T-helper 17 cell (primary cell): ENCODE measurements at places on chromosomes 3 and 15. TPM values are rescaled to one million over a fixed set of nuclear protein-coding genes. Genes with fewer than 3 reads are reported as not detected.

The MYO5C gene
- 1.5 TPM for total RNA-seq

The ITIH1 gene
- total RNA-seq = not detected

The SAXO2 gene
- 0.68 TPM for total RNA-seq

The GOLGA8T gene
- 0.17 TPM for total RNA-seq

DNA sequence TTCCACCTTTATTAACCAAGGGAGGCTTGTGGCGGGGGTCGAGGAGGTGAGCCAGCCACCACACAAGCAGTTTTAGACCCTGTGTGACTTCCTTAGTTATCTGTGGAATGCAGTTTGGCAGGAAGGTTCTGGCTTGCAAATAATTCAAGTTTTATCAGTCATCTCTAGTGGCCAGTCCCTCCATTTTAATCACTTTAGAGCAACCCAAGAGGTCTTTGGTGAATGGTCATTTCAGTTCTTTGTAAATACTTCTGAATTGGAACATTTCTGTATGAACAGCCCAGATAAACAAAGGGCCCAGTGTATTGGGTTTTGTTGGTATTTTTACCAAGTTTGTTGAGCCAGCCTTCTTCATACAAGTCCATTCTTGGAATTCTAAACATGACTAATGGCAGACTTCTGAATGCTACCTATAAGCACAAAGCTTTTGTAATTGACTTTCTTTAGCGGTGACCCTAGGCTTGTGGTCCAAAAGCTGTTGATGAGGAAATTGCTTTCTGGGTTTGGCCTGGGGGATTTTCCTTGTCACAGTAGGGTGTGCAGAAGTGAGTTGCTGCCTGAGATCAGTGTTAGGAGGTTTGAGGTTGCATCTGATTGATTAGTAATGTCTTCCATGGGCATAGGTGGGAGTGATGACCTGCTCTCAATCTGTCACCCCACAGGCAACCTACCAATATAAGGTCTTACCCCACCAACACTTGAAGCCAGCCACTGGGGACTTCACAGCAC, 193.3 kb upstream of the TOPAZ1 start:
- H3K4me1 ChIP-seq = peaks cover 3% of the 10 kb centered on the region
- no peak for DNase-seq
- no peak overlapping the region for H3K27ac ChIP-seq
- no peaks in the 10 kb centered on the region for H3K36me3 ChIP-seq
- H3K4me3 ChIP-seq = no peak overlapping the region

- no peaks in the 10 kb centered on the region for H3K4me1 ChIP-seq
- no peak overlapping the region for H3K4me3 ChIP-seq
- no peak for DNase-seq
- no peaks in the 10 kb centered on the region for H3K27me3 ChIP-seq
Observed at GRCh38 chr15:25624504-25625177, 185.8 kb upstream of the UBE3A start.

- no peaks in the 10 kb centered on the region for H3K27me3 ChIP-seq
- peak overlapping the region; percentile 17 for H3K27ac ChIP-seq
- H3K4me1 ChIP-seq = peaks cover 47% of the 10 kb centered on the region
- peaks cover 5% of the 10 kb centered on the region for H3K36me3 ChIP-seq
- H3K4me3 ChIP-seq = no peak overlapping the region
Observed at GRCh38 chr3:46278816-46279672, 36.8 kb downstream of the CCR3 start.

- H3K27me3 ChIP-seq = no peaks in the 10 kb centered on the region
- H3K4me3 ChIP-seq = peak overlapping the region; percentile 97
- peaks cover 24% of the 10 kb centered on the region for H3K4me1 ChIP-seq
- H3K36me3 ChIP-seq = no peaks in the 10 kb centered on the region
- peak overlapping the region; percentile 80 for H3K27ac ChIP-seq
Observed at GRCh38 chr3:47476644-47477199, 981 bp upstream of the SCAP start.

- no peak for DNase-seq
- no peaks in the 10 kb centered on the region for H3K27me3 ChIP-seq
- H3K36me3 ChIP-seq = no peaks in the 10 kb centered on the region
- H3K4me1 ChIP-seq = no peaks in the 10 kb centered on the region
- H3K4me3 ChIP-seq = no peak overlapping the region
Observed at GRCh38 chr3:2158828-2159227, 60.2 kb downstream of the CNTN4 start.

DNA sequence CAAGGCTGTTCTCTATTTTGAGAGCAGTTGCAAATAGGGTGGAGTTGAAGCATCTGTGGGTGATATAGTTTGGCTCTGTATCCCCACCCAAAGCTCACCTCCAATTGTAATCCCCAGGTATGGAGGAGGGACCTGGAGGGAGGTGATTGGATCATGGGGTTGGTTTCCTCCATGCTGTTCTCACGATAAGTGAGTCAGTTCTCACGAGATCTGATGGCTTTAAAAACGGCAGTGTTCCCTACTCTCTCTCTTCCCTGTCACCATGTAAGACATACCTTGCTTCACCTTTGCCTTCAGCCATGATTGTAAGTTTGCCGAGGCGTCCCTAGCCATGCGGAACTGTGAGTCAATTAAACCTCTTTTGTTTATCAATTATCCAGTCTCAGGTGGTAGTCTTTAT, 21.0 kb downstream of the CHST2 start:
- H3K4me3 ChIP-seq = no peak overlapping the region
- H3K27me3 ChIP-seq = peaks cover 10% of the 10 kb centered on the region
- no peaks in the 10 kb centered on the region for H3K4me1 ChIP-seq
- no peak for DNase-seq
- H3K36me3 ChIP-seq = no peaks in the 10 kb centered on the region
